A549 treated with AZD2906 at 1 μM for 4 hours (cell line): ENCODE measurements at places on chromosomes 1 and 21. TPM values are rescaled to one million over a fixed set of nuclear protein-coding genes. Genes with fewer than 3 reads are reported as not detected.

S100A9 gene
- 0.45 to 0.90 TPM (median 0.59 TPM) in 5 replicates for total RNA-seq

PPFIA4 gene
- total RNA-seq = 0.27 to 1.1 TPM (median 0.31 TPM) in 5 replicates

SPRR1B gene
- total RNA-seq = not detected in 5 replicates

RIMKLA gene
- total RNA-seq = 0.36 to 0.91 TPM (median 0.57 TPM) in 5 replicates

OR2T33 gene
- not detected in 5 replicates for total RNA-seq

GPA33 gene
- not detected in 5 replicates for total RNA-seq

C8B gene
- total RNA-seq = not detected in 5 replicates

MAN1C1 gene
- total RNA-seq = 0.62 to 0.96 TPM (median 0.77 TPM) in 5 replicates

TAS1R3 gene
- 0.09 to 0.26 TPM (median 0.23 TPM) in 5 replicates for total RNA-seq

RSPH1 gene
- total RNA-seq = 0.45 to 0.66 TPM (median 0.61 TPM) in 5 replicates
